ENCODE measurements at places on chromosomes 2 and 18.

- no peak for DNase-seq
Observed at GRCh38 chr2:43406651-43407279, 180.4 kb upstream of the ZFP36L2 start.

DNA sequence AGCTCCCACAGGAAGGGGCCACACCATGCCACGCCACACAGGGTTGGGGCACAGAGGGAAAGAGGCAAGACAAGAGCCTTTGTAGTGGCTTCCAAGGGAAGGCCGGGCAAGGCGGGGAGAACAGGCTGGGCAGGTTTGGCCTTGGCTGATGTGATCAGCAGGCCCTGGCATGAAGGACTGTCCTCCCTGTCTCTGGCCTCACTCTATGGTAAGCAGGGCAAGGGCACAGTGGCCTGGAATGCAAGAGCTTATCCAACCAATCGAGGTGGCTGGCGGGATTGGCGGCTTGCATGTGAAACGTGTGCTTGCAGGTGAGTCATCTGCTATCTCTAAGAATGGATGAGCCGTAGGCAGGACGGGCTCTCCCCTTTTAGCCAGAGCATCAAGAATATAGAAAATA is 6.4 kb upstream of the ATP9B start:
- DNase-seq = no peak

DNA sequence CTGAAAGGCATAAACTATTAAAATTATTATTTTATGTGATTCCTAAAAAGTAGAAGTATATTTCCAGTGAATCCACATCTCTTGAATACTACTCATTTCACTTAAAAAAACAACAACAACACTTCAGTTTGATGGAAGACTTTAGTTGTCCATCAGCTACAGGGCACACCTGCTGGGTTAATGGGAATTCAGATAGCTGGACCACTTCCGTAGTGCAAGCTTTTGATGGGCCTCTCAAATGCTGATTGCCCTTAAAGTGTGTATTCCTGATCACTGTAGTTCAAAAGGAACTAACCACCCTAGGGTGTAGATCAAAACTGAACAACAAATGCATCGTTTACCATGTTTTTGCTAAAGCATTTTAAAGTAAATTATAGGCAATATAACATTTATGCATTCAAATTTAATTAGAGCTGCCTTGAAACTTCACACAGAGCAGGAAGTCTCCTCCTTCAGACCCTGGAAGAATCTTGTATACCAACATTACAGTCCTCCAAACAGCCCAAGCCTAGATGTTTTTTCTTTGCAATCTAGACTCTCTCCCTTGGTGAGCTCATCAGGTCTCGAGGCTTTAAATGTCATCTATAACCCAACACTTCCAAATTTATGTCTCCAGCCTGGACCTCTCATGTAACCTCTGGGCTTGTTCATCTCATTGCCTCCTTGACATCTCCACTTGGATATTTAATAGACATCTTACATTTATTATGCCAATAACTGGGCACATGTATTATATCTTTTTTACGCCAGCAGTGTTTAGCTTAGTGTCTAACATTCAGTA is 510.1 kb upstream of the SLC39A10 start:
- DNase-seq = no peak

GRCh38 chr18:79393181-79393634 is 2.5 kb upstream of the NFATC1 start:
- DNase-seq = no peak

- DNase-seq = no peak
Observed at GRCh38 chr2:68287580-68288441, 31.9 kb downstream of the CNRIP1 start.

- DNase-seq = no peak
Observed at GRCh38 chr2:128666596-128666995, 347.9 kb upstream of the HS6ST1 start.

Measured in stimulated activated CD8-positive, alpha-beta memory T cell treated with anti-CD3 and anti-CD28 coated beads, Interleukin-4, amount 100 ng/mL, for 4 hours (primary cell).